Stimulated activated naive CD8-positive, alpha-beta T cell treated with anti-CD3 and anti-CD28 coated beads, Interleukin-15, Interleukin-2, amounts not matched to agents 100 U/mL and 50 U/mL, for 24 hours (primary cell): ENCODE measurements at places on chromosomes 16 and 17.

GRCh38 chr17:58319173-58320162 is 9.1 kb downstream of the TSPOAP1 start:
- no peak for DNase-seq

GRCh38 chr17:9162275-9162985 is 141.1 kb downstream of the NTN1 start:
- DNase-seq = peak; percentile 4

DNA sequence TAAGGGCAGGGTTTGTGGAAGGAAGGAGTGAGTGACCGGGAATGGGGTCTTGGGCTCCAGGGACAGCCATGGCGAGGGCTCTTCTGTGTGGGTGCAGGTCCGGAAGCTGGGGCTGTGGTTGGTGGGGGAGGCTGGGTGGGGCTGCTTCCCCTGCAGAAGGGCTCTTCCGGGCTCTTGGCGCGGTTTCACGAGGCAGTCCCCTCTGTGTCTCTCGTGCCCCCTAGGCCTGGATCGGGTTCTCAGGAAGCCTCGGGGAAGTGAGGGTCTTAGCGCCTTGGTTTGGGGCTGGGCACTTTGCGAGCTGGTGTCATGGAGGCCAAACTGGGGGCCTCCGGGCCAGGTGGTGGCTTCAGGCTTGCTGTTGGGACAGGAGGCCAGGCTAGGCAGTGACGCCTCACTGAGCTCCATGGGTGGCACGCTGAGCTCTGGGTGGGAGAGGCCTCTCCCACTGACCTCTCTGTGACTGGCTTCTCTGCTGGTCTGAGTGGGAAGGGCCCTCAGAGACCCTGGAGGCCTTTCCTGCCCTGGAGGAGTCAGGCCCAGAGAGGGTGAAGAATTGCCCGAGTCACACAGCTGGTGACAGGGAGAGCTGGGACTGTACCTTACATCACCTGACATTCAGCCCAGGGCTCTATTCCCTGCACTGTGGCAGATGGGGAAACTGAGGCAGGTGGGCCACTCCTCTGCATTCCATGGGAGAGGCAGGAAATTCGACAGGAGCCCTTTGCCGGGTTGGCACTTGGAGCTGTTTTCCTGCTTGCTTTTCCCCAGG is 8.2 kb downstream of the ADCY7 start:
- DNase-seq = peak; percentile 61

DNA sequence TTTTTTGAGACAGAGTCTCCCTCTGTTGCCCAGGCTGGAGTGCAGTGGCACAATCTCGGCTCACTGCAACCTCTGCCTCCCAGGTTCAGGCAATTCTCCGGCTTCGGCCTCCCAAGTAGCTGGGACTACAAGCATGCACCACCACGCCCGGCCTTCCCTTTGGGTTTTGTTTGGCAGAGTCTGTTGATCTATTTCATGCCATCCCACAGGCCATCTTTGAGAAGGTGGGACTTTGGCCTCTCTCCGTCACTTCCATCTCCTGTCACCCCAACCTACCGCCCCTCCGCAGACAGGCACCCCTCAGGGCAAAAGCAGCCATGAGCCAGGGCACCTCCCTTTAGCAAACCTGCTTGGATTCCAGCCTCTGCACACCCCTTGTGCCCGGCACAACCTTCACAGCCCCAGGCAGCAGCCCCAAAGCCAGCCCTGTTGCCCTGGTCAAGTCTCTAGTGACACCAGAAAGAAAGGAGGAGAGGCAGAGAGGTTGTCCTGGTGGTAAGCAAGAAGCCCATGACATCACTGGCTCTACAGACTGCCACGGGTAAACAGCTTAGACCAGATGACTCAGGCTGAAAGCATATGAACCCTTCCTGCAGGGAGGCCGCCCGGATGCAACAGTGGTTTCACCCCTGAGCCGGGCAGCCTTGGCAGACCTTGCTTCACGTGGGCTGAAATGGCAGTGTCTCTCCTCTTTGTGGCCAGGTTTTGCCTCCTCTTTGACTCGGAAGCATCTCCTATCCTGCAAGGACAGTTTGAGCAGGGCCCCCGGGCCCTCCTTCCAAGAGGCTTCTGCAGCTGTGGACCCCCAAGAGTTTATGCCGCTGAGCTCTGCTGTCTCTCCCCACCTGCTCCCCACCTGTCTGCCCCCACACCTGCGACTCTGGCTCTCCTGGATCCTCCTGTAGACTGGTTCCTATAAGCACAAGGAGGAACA is 8.1 kb upstream of the TIMP2 start:
- DNase-seq = peak; percentile 41

GRCh38 chr16:88922114-88922825 is 54.7 kb downstream of the CBFA2T3 start:
- DNase-seq = no peak

GRCh38 chr16:28259781-28260150 is 32.6 kb upstream of the SBK1 start:
- no peak for DNase-seq

DNA sequence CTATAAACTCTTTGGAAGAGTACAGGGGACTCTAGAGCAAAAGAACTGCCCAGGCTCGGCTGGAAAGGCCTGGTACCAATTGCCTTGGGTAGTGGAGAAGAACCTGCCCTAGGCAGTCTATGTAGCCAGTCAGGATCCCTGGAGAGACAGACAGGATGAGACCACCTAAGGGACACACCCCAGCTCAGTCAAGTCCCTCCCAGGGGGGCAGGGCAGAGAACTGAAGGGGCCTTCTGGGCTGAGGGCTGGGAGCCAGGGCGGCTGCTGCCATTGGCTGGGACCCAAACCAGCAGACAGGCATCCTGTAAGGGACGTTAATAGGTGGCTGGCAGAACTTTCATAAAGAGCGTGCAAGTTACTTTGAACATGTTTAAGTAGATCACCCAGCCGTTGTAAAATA is 12.8 kb upstream of the SLC38A8 start:
- DNase-seq = no peak

DNA sequence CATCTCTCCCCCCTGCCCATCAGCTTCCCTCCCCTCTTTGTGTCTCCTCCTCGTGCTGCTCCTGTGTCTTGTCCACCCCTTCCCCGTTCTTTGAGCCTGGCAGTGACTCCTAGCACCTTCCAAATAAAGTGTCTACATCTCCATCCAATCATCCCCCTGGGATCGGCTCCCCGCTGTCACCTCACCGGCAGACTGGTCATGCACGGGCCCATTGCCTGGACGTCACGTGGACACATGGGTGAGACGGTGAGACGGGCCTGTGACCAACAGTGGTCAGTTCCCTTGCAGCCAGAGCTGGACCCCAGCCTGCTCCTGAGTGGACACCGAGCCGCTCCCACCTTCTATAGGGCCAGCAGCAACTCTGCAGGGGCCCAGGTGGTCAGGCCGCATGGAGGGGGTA is 46.4 kb downstream of the COTL1 start:
- DNase-seq = no peak

- peak; percentile 42 for DNase-seq
Measured at GRCh38 chr16:75236232-75236631, 15.2 kb downstream of the BCAR1 start.

DNA sequence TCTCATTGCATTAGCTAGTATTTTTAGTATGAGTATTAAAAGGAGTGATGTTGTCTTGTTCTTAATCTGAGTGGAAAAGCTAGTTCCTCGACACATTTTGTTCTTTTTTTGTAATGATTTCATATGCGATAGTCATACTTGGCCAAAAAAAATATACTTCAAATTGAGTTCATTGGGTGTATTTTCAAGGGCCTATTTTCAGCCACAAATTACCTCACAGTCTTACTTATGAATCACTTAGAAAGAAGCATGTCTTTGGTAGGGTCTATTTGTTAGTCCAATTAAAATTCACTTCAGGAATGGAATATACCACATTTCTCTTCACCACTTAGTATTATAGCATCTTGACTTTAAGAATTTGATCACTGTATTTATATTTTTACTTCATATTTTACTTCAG is 337.2 kb downstream of the CDH11 start:
- no peak for DNase-seq

DNA sequence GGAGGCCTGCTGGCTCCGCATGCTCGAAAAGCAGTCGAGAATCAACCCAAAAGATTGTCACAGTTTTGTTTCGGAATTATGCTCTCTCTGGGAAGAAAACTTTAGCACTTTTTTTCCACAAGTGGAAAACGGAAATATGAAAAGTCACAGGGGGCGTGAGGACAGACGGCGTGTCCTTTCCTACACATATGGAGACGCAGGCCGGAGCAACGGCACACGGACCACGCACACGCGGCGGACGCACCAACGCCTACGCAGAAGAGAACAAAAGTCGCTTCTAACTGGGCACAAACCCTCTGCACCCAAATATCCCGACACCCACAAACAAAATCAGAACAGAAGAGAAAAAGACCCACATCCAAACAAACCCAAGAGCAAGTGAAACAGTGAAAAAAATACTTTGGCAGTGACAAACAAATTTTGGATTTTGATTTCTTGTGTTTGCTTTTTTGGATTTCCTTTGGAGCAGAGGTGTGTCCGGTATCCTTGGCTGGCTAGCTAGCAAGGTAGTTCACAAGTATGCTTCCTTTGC is 9.3 kb upstream of the PABPN1L start:
- DNase-seq = no peak

DNA sequence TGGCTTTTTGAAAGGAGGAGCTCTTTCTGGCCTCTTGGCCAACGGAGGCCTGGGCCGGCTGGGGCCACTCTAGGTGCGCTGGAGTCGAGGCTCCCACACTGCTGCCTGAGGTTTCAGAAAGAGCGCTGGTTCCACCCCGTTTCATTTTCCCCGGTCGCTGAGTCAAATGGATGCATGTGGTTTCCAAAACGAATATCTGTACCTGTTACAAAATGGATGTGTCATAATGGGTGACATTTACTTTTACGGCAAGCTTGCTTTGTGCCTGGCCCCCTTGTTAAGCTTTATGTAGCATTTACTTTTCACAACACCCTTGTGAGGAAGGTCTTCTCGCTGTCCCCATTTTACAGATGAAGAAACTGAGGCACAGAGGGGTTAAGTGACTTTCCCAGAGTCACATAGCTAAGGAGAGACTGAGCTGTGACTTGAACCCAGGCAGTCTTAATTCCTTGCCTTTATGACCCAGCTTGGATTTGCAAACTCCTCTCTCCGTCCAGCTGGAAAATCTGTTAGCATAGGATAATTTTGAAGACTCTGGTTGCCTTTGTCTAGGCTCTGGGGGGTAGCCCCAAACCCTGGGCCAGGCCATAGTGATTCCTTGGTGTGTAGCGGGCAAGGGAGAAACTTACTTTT is 10.6 kb downstream of the KSR1 start:
- peak; percentile 80 for DNase-seq

GRCh38 chr17:35726953-35727460 is 4.4 kb upstream of the RASL10B start:
- DNase-seq = no peak

GRCh38 chr17:62611292-62611691 is 16.2 kb upstream of the MRC2 start:
- DNase-seq = no peak

DNA sequence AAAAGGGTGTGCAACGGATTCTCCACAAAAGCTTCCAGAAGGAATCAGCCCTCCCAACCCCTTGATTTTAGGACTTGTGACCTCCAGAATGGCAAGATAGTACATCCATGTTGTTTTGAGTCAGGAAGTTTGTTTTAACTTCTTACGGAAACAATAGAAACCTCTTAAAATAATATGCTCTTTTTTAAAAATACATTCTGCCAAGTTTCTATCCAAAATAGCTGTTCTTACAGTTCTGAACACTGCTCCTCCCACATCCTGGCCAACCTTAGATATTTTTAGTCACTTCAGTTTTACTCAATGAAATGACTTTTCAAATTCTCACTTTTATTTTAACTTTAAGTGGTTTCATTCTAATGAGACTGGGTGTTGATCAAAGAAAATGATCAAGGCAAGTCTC is 156.4 kb downstream of the ZNF18 start:
- no peak for DNase-seq

- peak; percentile 54 for DNase-seq
Measured at GRCh38 chr17:1110862-1111598, 68.8 kb downstream of the ABR start.

GRCh38 chr16:8885674-8886592 is 3.8 kb downstream of the LITAFD start:
- DNase-seq = no peak

DNA sequence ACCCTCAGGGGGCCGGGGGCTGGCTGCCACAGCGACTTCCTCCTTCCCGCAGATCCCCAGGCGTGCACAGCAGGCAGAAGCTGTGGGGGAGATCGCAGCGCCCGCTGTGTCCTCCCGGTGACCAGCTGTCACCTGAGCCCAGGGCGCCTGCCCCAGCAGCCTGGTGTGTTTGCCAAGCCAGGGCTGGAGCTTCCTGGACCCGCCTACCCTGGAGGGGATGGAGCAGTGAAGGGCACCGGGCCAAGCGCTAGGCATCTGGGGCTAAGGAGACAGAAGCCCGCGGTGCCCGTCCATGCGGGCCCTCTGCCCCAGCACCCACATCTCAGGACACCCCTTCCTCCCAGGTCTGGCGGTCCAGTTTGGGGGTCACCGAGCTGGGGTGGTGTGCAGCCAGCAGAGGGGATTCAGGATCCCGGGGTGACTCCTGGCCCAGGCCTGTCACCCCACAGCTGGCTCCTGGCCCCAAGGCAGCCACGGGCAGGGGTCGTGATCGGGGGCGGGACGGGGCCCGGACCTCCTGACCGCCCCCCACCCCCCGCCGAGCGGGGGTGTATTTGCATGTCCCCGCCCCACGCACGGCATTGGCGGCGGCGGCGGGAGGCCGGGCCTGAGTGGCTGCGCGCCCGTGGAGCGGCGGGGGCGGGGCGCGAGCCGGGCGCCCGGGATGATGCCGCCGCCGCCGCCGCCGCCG is at the start of gene RAB26:
TSS of gene RAB26 (plus strand) at position 645 of the 691 bp plus-strand sequence. CDS start 159 bp downstream, outside the sequence.
- DNase-seq = peak; percentile 65

DNA sequence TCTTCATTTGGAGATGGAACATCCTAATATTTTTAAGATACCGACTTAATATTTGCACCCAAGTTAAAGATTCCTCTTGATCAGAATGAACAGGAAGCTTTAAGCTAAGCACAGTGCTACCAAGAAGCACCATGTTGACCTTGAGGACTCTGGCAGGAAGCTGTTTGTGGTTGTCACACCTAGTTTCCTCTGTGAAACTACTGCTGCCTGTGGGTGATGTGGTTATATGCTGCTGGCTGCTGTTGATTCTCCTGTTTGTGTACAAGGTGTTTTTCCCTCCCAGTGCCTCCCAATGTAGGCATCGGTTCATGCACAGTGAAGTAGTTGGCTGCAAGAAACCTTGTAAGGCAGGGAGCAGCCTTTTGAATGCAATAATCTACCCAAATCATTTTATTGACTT is 23.4 kb downstream of the RBL2 start:
- DNase-seq = peak; percentile 62

DNA sequence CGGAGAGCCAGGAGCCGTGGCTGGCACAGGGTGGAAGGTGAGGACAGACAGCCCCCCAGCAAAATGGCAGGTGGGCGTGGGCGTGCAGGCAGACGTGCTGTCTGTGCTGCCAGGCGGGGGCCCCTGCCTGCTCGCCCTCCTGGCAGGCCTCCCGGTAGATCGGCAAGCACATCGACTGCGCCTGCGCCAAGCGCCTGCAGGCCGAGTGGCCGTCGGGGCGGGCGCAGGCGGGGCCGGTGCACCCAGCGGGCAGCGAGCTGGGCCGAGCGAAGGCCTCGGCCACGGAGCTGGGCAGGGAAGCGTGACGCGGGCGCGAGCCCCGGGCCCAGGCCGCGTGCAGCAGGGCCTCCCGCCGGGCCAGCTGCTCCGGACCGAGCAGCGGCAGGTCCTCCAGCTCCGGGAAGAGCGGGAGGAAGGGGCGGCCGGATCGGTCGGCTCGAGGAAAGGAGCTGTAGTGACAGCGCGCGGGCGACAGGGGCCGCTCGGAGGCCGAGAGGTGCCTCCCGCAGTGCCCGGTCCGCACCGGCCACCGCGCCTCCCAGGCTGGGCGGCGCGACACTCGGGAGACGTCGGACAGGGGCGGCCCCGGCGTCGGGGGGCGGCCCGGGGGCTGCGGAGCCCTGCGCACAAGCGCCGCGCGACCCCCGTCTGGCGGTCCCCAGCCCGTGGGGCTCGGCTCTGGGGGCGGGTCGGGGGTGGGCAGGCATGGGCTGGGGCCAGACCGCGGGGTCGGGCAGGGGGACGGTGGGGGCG is 16.9 kb downstream of the GRIN2C start:
- peak; percentile 42 for DNase-seq
